ENCODE measurements at places on chromosomes 1 and 21.

DNA sequence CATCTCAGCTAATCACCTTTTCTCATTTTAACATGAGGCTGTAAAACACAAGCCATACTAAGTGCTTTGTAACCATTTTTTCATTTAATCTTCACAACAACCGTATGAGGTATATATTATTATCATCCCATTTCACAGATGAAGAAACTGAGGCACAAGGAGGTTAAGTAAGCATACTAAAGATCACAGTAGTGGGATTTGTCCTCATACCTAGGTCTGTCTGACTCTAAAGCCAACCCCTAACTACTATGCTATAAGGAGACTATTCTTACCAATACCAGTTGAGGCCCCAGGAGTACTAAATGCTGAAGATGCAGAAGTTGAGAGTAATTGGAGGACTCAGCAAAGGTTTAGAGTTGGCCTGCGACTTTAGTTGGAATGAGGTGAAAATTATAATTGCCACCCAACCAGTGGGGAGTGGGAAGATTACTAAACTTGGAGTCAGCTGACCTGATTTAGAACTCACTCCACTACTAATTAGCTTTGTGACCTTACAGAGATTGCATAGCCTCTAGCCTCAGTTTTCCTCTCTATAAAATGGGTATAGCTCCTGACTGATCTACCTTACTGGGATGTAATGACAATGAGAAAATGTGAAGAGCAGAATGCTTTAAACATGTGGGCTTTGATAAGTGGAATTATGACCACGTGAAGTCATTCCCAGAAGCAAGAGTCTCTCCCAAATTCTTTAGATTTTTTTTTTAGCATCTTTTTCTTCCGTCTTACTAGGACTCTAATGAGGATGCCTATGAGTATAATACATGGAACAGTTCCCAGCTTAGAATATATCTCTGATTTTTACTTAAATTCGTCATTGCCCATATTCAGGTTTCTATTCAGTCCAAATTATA is 85.8 kb upstream of the IPO9 start:
- peaks cover 14% of the 10 kb centered on the region for H3K4me1 ChIP-seq
- DNase-seq, result no peak
- no peak overlapping the region for H3K27ac ChIP-seq
- H3K4me3 ChIP-seq, result no peak overlapping the region
- H3K27me3 ChIP-seq, result peaks cover 44% of the 10 kb centered on the region

- peaks cover 18% of the 10 kb centered on the region for H3K4me1 ChIP-seq
- H3K36me3 ChIP-seq, result no peaks in the 10 kb centered on the region
- H3K4me3 ChIP-seq, result no peak overlapping the region
- H3K27ac ChIP-seq, result no peak overlapping the region
Measured at GRCh38 chr1:243482141-243483022, 226.5 kb downstream of the SDCCAG8 start.

GRCh38 chr1:211829343-211830054 is 1.1 kb downstream of the LPGAT1 start:
- H3K36me3 ChIP-seq, result no peaks in the 10 kb centered on the region
- DNase-seq, result no peak
- H3K4me3 ChIP-seq, result peak overlapping the region; percentile 83
- no peaks in the 10 kb centered on the region for H3K27me3 ChIP-seq

- peaks cover 19% of the 10 kb centered on the region for H3K27me3 ChIP-seq
- no peak overlapping the region for H3K4me3 ChIP-seq
- H3K36me3 ChIP-seq, result peaks cover 13% of the 10 kb centered on the region
- no peaks in the 10 kb centered on the region for H3K4me1 ChIP-seq
Measured at GRCh38 chr1:244709476-244710368, 56.8 kb downstream of the DESI2 start.

DNA sequence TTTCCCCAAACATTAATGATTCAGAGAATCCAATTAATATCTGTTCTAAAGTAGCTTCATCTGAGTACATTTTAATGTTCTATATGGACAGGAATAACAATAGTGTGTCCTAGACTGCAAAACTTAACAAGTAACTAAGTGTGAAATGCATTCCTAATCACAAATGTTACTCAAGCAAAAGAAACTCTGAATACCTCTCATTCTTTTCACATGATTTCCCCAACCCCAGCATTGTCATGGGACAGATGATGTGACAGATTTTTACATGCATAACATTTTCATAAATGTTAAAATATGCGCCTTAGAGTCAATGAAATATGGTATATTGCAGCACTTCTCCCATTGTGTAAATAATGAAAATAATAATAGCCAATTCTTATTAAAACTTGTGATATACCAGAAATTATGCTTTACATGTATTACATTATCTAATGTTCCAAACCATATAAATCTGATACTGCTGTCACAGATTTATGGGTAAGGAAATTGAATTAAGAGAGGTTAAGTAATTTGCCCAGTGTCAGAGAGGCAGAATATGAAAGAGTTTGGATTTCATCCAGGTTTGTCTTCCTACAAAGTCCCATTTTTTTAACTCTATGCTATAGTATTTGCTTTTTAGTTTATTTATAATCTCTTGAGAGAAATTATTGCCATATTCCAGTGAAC is 269.4 kb downstream of the LRRC7 start:
- H3K36me3 ChIP-seq, result no peaks in the 10 kb centered on the region
- no peaks in the 10 kb centered on the region for H3K27me3 ChIP-seq

GRCh38 chr1:230328342-230329015 is 97.7 kb downstream of the PGBD5 start:
- H3K4me3 ChIP-seq, result no peak overlapping the region
- no peaks in the 10 kb centered on the region for H3K36me3 ChIP-seq
- peaks cover 10% of the 10 kb centered on the region for H3K4me1 ChIP-seq
- DNase-seq, result no peak
- no peak overlapping the region for H3K27ac ChIP-seq
- H3K27me3 ChIP-seq, result peaks cover 73% of the 10 kb centered on the region

DNA sequence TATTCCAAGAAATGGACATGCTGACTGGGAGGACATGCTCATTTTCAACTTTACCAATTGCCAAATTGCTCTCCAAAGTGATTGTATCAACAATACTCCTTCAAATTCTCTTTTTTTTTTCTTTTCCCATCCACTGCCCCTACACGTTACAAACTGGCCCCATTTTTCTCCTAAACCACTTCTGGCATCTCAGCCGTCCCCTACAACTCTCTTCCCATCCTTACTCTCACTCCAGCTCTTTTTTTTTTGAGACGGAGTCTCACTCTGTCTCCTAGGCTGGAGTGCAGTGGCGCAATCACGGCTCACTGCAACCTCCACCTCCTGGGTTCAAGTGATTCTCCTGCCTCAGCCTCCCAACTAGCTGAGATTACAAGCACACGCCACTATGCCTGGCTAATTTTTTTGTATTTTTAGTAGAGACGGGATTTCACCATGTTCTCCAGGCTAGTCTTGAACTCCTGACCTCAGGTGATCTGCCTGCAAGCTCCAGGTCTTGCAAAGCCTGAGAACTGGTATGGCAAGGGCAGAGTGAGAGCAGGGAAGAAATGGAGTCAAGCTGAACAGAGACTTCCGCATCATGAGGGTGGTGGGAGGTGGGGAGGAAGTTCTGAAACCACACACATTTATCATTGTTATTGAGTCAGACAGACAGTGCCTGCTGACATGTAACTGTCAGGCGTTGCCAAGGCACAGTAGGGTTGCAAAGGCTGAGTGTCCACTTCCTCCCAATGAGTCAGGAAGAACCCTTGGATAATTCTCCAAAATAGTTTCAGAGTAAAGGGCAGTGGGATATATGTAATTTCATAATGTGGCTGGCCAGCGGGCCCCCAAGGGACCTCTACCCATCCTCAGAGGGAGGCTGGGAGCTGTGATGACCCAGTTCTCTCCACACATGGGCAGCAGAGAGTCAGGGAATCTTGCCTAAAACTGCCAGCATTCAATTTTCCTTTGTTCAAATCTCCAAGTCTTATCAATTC is 17.4 kb downstream of the CELA3A start:
- peak overlapping the region; percentile 68 for H3K27ac ChIP-seq
- H3K27me3 ChIP-seq, result no peaks in the 10 kb centered on the region
- H3K36me3 ChIP-seq, result no peaks in the 10 kb centered on the region
- no peak for DNase-seq
- no peak overlapping the region for H3K4me3 ChIP-seq

- peaks cover 9% of the 10 kb centered on the region for H3K36me3 ChIP-seq
- peak overlapping the region; percentile 48 for H3K27ac ChIP-seq
- DNase-seq, result no peak
- H3K4me3 ChIP-seq, result no peak overlapping the region
- no peaks in the 10 kb centered on the region for H3K27me3 ChIP-seq
Measured at GRCh38 chr21:37415939-37416338, 49.4 kb downstream of the DYRK1A start.

DNA sequence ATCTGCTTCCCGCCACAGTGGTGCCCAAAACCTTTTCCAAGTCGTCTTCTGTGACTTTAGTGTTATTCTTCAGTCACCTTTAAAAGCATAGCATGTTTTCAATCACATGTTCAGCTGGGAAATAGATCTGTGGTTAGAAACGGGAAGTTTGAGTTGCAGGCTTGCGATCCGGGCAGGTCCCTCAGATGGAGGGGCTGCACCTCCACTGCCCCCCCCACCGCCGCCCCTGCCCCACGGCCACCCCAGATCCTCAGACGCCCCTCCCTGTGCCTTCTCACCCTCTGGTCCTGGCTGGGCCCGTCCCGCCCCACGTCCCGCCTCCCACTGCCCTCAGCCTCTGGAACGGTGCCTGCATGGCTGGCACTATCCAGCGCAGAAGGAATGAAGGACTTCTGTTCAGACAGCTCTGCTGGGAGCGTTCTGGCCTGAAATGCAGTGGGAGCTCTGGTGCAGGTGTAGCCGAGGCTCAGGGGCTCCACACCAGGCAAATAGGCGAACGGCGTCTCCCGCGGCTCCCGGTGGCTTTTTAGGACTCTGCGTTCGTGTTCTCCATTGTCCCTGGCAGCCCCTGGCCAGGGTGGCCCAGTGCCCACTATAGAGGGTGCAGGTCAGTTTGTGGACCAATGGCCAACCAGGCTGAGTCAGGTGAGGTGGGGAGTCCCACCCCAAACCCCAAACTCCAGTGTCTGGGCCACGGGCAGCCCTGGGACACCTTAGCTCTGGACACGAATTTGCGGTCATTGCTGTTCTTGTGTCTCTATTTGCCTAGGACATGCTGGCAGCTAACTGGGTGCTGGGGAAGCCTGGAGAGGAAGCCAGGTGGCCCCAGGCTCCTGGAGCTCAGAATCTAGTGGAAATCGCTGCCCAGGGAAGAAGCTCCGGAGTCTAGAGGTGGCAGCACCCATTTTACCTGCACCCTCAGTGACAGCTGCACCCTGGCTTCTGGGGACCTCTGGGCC is 67.1 kb downstream of the FAAP20 start:
- H3K27ac ChIP-seq, result no peak overlapping the region
- H3K36me3 ChIP-seq, result no peaks in the 10 kb centered on the region
- H3K4me1 ChIP-seq, result peaks cover 3% of the 10 kb centered on the region
- peaks cover 43% of the 10 kb centered on the region for H3K27me3 ChIP-seq
- no peak overlapping the region for H3K4me3 ChIP-seq
- DNase-seq, result no peak

- no peak overlapping the region for H3K4me3 ChIP-seq
- H3K27ac ChIP-seq, result no peak overlapping the region
Measured at GRCh38 chr1:90919900-90920299, 101.9 kb downstream of the ZNF644 start.

GRCh38 chr1:84245563-84245962 is 55.9 kb upstream of the SAMD13 start:
- H3K36me3 ChIP-seq, result no peaks in the 10 kb centered on the region
- H3K4me1 ChIP-seq, result no peaks in the 10 kb centered on the region
- no peak for DNase-seq
- no peak overlapping the region for H3K27ac ChIP-seq

GRCh38 chr1:17293681-17294425 is 14.1 kb upstream of the PADI4 start:
- H3K27ac ChIP-seq, result no peak overlapping the region
- no peaks in the 10 kb centered on the region for H3K4me1 ChIP-seq
- peaks cover 8% of the 10 kb centered on the region for H3K27me3 ChIP-seq
- H3K4me3 ChIP-seq, result no peak overlapping the region
- no peaks in the 10 kb centered on the region for H3K36me3 ChIP-seq

- no peak overlapping the region for H3K4me3 ChIP-seq
- H3K4me1 ChIP-seq, result no peaks in the 10 kb centered on the region
- H3K36me3 ChIP-seq, result peaks cover 70% of the 10 kb centered on the region
- no peak overlapping the region for H3K27ac ChIP-seq
- DNase-seq, result no peak
Measured at GRCh38 chr21:39282911-39283310, 30.5 kb downstream of the BRWD1 start.

- no peak overlapping the region for H3K4me3 ChIP-seq
- H3K36me3 ChIP-seq, result no peaks in the 10 kb centered on the region
- no peaks in the 10 kb centered on the region for H3K4me1 ChIP-seq
- no peak overlapping the region for H3K27ac ChIP-seq
- DNase-seq, result no peak
Measured at GRCh38 chr1:221775206-221775605, 33.3 kb upstream of the DUSP10 start.

- no peaks in the 10 kb centered on the region for H3K36me3 ChIP-seq
- H3K27ac ChIP-seq, result no peak overlapping the region
- H3K4me3 ChIP-seq, result no peak overlapping the region
- H3K4me1 ChIP-seq, result no peaks in the 10 kb centered on the region
Measured at GRCh38 chr1:219534991-219535390, 77.9 kb downstream of the ZC3H11B start.

DNA sequence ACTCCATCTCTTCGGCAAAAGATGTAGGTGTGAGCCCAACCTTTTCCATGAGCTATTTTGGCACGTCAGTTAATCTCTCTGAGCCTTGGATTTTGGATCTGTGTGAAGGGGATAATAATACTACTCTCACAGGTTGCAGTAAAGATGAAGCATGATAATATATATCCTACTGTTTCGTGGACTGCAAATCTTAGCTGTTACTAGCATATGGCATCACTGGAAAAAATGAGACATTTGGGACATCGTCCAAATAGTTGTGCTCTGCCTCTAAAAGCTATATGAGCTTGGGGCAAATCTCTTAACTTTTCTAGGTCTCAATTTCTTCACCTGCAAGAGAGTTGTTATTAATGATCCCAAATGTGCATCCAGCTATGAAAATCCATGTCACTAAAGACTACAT is 147.4 kb upstream of the ZRANB2 start:
- H3K4me1 ChIP-seq, result no peaks in the 10 kb centered on the region
- no peaks in the 10 kb centered on the region for H3K27me3 ChIP-seq
- H3K27ac ChIP-seq, result no peak overlapping the region
- DNase-seq, result no peak

GRCh38 chr1:154847891-154848290 is 22.2 kb downstream of the KCNN3 start:
- no peak overlapping the region for H3K27ac ChIP-seq
- H3K4me1 ChIP-seq, result no peaks in the 10 kb centered on the region
- H3K4me3 ChIP-seq, result no peak overlapping the region
- DNase-seq, result no peak
- H3K36me3 ChIP-seq, result no peaks in the 10 kb centered on the region

GRCh38 chr21:25307489-25307888 is 299.8 kb downstream of the MRPL39 start:
- no peak overlapping the region for H3K27ac ChIP-seq
- H3K4me1 ChIP-seq, result no peaks in the 10 kb centered on the region
- no peak overlapping the region for H3K4me3 ChIP-seq
- H3K27me3 ChIP-seq, result no peaks in the 10 kb centered on the region
- no peak for DNase-seq

DNA sequence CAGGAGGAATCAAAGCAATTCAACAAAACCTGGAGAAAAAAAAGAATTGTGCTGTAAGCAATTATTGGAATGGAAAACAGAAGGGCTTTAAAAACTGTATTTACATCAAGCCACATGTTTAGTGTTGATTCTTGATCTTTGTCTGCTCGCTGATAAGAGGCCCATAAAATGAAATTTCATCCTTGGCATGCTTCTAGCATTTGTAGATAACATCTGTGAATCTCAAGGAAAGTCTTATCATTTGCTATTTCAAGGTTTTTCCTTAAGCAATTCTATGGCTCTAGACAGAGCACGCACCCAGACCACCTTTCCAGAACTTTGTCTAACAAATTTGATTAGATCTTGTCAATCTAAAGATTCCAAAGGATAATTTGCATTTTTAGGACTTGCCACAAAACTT is 181.0 kb upstream of the FGGY start:
- no peak overlapping the region for H3K4me3 ChIP-seq
- no peak for DNase-seq
- H3K27ac ChIP-seq, result no peak overlapping the region

Measured in K562 (cell line).